ENCODE measurements at places on chromosomes 5 and 9. TPM values are rescaled to one million over a fixed set of nuclear protein-coding genes. Genes with fewer than 3 reads are reported as not detected.

- DNase-seq = no peak
These were observed 159.1 kb downstream of the OLFM1 start for GRCh38 chr9:135246248-135247205.

GRCh38 chr9:95457769-95458168, 59.0 kb downstream of the PTCH1 start:
- peak; percentile 62 for DNase-seq

DNA sequence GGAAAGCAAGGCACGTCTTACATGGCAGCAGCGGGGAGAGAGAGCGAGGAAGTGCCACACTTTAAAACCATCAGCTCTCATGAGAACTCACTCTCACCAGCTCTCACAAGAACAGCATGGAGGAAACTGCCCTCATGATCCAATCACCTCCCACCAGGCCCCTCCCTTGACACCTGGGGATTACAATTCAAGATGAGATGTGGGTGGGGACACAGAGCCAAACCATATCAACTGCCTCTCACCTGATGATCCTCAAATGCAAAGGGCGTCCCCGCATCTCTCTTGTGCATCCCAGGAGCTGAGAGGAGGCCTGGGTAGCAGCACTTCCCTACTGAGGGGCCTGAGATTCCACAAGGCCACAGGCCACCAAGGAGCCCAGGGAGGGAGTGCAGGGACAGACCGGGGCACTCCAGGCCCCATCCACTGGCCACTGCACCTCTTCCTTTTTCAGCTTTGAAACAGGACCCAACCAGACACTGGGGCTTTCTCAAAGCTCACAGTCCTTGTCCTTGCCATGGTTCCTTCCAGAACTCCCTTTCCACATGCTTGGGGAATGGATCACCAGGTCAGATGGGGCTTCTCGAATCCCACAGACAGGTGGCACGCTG, 54.5 kb upstream of the IL17B start:
- peak; percentile 71 for DNase-seq

The EDIL3 gene
- total RNA-seq = 170 TPM

The DIPK1B gene
- 3.1 TPM for total RNA-seq

The ANGPTL2 gene
- total RNA-seq = 14.7 TPM

GRCh38 chr9:32004431-32005076, 379.9 kb upstream of the ACO1 start:
- DNase-seq = peak; percentile 23

GRCh38 chr9:136862849-136863622, 3.1 kb downstream of the EDF1 start:
- no peak for DNase-seq

GRCh38 chr5:19795218-19795617, 192.8 kb downstream of the CDH18 start:
- DNase-seq = no peak

DNA sequence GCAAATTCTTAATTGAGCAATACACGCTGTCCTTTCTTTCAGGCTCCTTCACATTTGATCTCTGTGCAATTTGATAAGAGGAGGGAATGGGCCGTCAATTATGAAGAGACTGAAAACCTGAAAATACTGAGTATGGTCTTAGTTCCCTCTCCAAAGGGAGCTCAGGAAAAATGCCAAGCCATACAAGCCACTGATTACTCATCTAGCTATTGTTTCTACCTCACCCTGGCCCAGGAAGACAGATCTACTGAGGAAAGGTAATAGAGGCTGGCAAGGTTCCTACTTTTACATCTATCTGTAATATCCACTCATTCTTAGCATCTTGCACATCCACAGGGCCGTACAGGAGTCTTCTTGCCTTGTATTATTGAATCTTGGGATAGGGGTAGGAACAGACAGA, 23.7 kb upstream of the TNC start:
- DNase-seq = no peak

GRCh38 chr9:133603135-133603927, 5.9 kb downstream of the FAM163B start:
- no peak for DNase-seq

The PCDHGC5 gene
- 8.2 TPM for total RNA-seq

GRCh38 chr5:112310746-112311145, 108.3 kb downstream of the EPB41L4A start:
- DNase-seq = no peak

GRCh38 chr5:41708604-41708940, 161.7 kb downstream of the OXCT1 start:
- no peak for DNase-seq

- DNase-seq = no peak
These were observed 136.4 kb downstream of the ICE1 start for GRCh38 chr5:5558638-5559527.

The IL9 gene
- not detected for total RNA-seq
